NCI-H2081 treated with DMSO at 0.1 percent for 48 hours (cell line): ENCODE measurements at places on chromosomes 6 and 20.

DNA sequence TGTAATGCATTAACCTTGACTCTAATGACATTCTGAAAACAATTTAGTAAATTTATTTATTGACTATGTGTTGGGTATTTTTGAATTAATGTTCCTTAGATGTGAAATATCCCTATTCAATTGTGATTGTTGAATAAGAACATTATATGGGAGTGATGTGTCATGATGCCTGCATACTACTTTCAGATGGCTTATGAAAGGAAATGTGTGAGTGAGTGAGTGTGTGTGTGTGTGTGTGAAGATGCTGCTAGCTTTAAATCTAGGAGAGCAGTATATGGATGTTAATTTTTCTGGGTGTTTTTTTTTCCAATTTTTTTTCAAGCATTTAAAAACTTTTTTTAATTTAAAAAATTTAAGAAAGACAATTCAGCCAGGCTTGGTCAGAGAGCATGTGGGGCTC, 32.5 kb upstream of the NT5E start:
- no peak for DNase-seq

DNA sequence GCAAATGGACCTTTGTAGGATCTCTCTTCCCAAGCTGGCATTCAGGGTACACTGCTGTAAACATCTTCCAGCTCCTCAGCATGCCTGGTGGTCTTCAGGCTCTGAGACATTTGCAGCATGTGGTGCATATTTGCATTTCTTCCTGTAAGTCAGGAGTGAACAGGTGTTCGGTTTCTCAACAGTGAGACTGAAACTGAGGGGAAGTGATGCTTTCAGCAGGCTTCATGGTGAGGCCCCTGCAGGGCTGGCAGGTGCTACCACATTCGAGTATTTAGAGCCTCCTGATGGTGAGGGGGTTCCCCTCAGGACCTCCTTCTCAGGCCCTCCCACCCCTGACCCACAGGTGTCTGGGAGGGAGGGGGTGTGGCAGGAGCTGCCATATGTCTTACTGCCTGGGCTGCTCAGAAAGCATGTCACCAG, 15.1 kb downstream of the MYBL2 start:
- no peak for DNase-seq

GRCh38 chr20:41608606-41609005, 9.6 kb downstream of the CHD6 start:
- DNase-seq: no peak

- no peak for DNase-seq
These were observed 440.4 kb upstream of the ARID1B start for GRCh38 chr6:156336733-156337132.

DNA sequence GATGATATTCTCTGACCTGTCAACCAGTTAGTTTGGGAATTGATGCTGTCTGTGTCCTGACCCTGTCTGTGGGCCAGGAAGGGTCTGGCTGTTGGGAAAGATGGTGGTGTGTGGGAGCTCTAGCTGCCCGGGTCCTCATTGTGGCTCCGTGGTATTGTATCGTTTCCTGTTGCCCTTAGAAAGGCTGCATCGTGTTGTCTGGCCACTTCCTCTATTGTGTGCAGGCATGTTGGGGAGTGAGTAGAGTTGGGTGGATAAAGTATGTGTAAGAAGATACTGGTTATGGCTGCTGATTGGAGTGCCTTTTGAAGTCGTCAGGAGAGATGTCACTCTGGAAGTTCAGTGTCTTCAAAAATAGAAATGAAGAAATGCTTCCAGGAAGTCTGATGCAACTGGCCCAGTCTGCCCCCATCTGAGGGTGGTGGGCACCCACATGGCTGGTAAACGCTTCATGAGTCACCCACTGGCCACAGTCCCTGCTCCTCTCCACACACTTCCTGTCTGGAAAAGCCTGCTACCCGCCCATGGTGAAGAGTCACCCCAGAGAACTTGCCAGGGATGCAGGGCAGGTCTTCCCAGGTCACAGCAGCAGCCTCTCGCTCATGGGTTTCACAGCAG, 27.9 kb downstream of the PPARD start:
- DNase-seq: no peak

DNA sequence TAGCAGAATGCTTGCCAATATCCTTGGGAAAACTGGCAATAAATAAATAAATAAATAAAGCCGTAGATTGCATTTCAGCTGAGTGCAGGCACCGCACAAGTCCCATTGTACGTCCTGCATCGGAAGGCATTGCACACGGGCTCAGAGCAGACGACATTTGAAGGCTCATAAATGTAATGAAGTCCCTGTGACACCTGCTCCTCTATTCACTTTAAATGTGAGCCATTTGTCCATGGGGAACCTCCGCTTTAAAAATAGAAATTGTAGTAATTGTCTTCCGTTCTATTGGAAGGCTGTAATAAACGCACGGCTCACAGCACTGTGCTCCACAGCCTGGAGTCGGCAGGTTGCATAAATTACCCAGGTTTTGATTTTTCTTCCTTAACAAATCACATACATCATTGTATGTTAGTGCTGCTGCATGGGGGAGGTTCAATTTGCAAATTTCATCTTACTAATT, 32.6 kb downstream of the MYT1 start:
- peak; percentile 91 for DNase-seq

- no peak for DNase-seq
These were observed 82.2 kb upstream of the GATA5 start for GRCh38 chr20:62557999-62558408.

GRCh38 chr6:137258170-137258569, 39.0 kb upstream of the IFNGR1 start:
- DNase-seq: no peak

DNA sequence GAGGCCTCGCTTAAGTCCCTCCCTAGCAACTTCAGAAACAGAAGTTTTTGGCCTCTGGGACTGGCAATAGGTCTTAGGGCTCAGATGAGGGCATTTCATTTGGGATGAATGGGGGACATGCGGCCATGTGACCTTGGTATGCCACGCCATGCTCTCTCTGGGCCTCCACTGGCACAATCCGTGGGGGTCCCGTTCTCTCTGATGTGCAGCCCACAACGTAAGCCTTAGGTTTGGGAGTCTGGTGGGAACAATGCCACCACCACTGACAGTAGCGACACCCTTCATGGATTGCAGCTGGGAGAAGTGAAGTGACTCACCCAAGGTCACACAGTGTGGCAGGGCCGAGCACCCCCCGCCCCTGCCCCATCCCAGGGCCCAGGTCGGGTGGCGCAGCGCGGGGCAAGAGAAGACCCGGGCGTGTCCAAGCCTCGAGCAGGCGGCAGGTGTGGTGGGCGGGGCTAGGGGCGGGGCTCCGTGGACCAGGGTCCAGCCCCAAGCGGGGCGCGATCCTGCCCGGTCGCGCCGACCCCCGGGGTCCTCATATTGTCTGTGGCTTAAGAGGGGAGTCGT, 864 bp upstream of the CEBPB start:
- DNase-seq: no peak

DNA sequence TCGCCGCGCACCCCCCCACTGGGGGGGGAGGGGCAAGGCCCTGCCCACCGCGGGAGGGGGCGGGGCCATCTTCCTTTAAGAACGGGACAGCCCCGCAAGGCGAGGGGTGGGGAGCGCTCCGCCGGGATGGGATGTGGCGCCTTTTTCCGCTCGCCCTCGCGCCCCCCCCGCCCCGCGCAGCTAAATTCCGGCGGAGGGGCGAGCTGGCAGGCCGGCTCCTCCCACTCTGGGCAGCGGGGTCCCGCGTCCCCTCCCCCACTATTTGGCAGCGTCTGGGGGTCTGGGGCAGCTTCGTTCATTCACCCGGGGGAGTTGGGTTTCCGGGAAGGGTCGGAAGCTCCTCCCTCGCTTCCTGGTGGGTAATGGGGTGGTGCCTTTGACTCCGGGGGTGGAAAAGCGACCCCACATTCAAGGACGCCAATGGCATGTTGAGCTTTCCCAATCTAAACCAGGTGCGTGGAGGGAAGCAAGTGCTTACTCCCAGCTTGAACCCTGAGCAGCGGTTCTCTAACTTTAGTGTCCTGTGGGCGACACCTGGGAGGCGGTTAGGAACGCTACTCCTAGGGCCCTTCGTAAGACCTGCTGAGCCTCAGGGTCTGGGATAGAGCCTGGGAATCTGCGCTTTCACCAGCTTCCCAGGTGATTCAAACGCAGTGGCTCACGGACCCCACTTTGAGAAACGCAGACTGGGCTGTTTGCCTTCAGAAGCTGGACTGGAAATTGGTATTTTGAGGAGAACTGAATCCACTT, 927 bp downstream of the ASXL1 start:
- DNase-seq: no peak
